Foreskin fibroblast (primary cell): ENCODE measurements at places on chromosomes 5 and 9.

DNA sequence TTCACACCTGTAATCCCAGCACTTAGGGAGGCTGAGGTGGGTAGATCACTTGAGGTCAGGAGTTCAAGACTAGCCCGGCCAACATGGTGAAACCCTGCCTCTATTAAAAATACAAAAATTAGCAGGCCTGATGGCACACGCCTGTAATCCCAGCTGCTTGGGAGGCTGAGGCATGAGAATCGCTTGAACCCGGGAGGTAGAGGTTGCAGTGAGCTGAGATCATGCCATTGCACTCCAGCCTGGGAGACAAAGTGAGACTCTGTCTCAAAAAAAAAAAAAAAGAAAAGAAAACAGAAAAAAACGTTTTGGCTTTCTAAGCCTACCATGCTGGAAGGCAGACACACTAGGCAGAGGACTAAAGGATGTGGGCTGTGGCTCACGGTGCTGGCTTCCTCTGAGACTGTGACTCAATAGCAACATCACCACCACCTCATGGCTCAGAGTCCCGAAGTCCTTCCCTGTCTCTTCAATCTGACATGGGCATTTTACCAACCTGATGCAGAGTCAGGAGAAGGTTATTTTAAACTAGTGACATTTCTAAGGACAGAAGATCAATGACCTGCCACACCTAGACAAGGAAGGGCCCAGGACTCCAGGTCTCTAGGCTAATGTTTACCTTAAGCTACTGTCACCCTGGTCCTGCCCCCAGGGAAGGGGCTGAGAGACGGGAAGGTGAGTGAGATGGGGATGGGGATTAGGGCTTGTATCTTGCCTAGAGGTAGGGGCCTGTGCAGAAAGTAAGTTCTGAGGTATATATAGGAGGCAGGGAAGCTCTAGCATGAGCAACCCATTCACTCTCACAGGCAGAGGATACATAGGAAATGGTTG, 3.7 kb downstream of the ECSCR start:
- DNase-seq: peak; percentile 84

GRCh38 chr9:128494746-128495129, 9.8 kb upstream of the GLE1 start:
- DNase-seq: no peak

GRCh38 chr5:38162625-38163024, 95.7 kb upstream of the EGFLAM start:
- DNase-seq: no peak

- peak; percentile 29 for DNase-seq
Measured at GRCh38 chr9:78826527-78826926, 529.6 kb downstream of the PSAT1 start.

- DNase-seq: no peak
Measured at GRCh38 chr5:150300496-150301169, 2.1 kb downstream of the ARSI start.

GRCh38 chr5:89374818-89375521, 492.0 kb upstream of the MEF2C start:
- DNase-seq: no peak

DNA sequence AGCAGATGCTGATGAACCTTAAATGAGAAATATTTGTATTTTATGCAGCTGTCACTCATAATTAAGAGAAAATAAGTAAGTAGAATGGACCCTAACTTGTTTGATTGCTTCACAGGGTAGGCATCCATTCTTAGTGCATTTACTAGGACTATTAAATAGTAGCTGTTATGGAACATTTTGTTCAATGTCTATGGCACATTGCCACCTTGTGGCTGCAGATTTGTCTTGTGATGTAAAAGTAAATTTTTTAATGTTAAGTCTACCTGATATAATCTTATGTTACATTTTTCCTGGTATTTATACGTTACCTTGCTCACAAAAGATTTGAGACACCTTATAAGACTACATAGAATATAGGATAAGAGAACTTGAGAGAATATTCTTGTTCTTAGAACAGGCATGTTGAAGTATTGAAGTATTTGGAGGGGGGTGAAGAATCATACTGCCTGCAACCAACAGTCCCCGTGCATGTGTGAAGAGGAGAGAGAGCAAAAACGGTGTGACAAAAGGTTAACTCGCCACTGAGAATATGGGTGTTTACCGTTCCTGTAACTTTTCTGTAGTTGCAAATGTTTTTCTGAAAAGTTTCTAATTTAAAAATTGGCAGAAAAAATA, 161.1 kb downstream of the MAST4 start:
- peak; percentile 80 for DNase-seq

GRCh38 chr5:73189871-73190376, 16.9 kb downstream of the TMEM174 start:
- DNase-seq: peak; percentile 84

DNA sequence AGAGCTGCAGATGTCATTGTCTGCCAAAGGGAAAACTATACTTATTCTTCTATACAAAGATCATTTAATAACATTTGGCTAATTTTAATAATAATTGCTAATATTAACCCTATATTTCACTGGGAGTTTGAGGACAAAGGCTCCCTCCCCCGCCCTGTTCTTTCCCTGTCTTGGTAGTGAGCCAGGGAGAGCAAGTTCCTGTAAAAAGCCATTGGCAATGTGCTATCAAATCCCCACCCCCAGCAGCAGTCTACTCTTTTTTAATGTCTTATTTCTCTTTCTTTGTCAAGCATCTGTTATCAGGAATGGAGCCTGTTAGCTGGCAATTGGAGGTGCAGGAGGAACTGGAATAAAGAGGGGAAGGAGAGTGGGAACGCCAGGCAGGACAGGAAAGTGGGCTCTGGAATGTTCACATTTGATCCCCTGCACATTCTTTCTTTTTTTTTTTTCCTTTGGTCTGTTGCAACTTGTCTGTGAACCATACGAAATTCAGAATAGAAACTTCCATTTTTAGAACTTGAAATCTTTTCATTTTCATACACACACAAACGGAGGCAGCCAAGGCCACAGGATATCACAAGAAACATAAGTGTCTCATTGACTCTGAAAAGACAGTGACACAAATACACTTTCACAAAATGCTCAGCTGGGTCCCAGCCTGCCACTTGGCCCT, 664.8 kb upstream of the ZNF608 start:
- peak; percentile 77 for DNase-seq

- peak; percentile 52 for DNase-seq
Measured at GRCh38 chr9:87950765-87951488, 23.4 kb downstream of the CDK20 start.

DNA sequence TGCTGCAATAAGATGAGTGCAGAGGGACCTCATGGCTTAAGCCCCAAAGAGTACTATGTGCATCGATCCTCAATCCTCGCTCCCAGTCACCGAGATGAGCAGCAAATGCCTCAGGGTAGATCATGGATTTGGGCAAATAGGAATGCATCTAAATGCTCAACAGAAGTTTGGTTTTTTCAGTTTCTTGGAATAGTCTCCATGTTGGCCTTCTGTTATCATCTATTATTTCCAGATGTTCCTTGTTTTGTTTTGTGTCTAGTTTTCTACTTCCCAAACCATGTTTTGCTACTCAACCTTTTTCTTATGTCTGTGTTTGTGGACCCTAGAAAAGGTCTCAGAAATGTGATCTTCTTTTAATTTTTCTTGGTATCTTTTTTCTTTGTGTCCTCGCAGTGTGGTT, 43.5 kb upstream of the RASGRF2 start:
- DNase-seq: peak; percentile 22

DNA sequence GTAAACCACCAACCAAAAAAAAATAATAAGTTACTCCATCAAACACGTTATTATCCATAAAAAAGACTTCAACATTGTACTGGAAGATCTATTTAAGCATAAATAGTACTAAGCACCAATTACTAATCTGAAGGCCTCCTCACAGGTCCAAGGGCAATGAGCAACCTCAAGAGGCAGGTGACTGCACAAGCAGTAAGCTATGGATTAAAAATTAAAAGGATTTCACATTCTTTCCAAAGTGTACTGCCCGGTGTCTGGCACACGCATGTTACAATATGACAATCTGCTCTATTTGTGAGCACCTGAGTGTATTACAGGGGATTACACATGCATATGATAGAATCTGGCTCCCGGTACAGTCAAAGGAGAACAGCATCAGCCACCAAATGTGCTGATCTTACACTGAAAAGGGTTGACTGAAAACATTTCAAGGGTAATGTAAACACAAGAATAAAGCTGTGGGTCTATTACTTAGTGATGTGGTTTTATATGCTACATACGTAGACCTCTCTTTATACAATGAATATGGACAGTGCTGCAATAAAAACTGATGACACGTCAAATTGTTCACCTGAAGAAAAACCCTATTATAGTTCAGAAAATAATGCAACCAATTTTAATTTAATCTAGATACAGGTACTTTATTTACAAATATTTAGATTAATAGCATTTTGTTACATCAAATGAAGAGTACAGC, 22.8 kb downstream of the RAB14 start:
- no peak for DNase-seq

DNA sequence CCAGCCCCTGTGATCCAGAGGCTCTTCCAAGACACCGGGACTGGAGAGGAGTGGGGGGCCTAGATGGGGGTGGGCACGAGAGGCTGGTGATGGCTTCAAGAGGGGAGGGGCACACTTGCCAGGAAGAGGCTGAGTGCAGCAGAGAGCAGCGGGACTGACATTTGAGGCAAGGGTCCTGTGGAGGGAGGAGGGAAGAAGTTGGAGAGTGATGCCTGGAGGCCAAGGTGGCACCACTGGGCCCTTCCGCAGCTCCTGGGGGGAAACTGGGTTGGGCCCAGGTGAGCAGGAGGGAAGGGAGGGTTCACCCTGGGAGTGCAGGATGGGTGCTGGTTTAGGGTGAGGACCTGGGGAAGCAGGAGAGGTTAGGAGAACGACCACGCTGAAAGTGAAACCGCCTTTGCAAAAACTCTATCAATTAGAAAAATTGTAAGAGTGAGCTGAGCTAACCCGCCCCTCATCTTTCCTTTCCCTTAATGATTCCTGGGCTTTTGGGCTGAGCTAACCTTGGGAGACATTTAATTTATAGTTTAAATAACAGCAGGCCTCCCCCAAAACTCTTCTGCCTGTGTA, 26.2 kb downstream of the ABO start:
- DNase-seq: no peak

DNA sequence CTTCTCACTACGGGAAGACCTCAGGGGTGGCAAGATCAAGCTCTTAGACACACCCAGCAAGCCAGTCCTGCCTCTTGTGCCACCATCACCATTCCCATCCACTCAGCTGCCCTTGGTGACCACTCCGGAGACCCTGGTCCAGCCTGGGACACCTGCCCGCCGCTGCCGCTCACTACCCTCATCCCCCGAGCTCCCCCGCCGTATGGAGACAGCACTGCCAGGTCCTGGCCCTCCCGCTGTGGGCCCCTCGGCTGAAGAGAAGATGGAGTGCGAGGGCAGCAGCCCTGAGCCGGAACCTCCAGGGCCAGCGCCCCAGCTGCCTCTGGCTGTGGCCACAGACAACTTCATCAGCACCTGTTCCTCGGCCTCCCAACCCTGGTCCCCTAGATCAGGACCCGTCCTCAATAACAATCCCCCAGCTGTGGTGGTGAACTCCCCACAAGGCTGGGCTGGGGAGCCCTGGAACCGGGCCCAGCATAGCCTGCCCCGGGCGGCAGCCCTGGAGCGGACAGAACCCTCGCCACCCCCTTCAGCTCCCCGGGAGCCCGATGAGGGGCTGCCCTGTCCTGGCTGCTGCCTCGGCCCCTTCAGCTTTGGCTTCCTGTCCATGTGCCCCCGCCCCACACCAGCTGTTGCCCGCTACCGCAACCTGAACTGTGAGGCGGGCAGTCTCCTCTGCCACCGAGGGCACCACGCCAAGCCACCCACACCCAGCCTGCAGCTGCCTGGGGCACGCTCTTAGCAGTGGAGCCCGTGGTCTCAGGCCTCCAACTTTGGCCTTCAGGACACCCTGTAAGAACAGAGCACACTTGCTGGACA, 4.1 kb downstream of the TESK1 start:
- no peak for DNase-seq

DNA sequence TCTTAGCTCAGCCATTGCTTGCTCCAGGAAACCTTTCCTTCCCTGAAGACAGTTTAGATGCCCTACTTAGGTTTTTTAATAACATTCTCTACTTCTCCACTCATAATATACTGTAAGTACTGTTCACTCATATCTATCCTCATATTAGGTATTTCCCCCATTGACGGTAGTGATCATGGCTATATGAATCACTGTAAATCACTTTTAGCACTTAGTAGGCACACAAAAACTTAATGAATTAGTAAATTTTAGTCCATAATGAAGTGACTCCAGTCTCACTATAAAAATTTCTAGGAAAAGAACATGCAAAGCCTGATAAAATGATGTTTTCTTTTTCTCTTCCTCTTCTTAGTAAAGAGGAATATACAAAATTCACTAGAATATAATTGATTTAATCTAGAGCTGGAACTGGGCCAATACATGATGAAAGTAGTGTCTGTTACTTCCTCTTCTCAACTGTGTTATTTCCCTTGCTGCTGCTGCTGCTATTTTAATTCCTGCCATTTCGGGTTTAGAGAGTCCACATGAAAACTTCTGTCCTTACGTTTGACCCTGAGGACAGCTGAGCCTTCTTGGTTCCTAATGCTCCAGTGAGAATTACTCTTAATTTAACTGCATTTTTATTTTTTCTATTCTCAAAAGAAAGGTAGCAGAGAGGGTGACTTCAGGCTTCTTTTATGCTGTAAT, 73.5 kb downstream of the LNPEP start:
- DNase-seq: peak; percentile 26

DNA sequence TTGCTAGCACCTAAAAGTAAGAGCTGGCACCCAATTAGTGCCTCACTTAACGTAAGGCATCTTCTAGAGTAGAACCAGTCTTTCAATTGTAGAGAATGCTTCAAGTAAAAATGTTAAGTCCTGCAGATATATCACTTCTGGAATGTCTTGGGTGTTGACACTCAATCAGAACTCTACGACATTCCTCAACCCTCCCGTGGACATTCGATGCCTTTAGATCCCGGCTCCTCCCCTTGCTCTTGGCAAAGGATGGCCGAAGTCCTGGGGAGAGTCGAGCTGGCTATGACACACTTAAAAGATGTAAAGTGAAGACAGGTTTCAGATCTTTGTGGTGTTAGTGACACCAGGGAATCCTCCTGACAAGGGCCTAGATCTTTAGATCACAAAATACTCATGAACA, 87.5 kb upstream of the ERCC6L2 start:
- no peak for DNase-seq

GRCh38 chr9:121439711-121440664, 59.7 kb downstream of the GGTA1 start:
- peak; percentile 48 for DNase-seq

GRCh38 chr5:172453986-172454357, 353 bp downstream of the SH3PXD2B start:
- no peak for DNase-seq

DNA sequence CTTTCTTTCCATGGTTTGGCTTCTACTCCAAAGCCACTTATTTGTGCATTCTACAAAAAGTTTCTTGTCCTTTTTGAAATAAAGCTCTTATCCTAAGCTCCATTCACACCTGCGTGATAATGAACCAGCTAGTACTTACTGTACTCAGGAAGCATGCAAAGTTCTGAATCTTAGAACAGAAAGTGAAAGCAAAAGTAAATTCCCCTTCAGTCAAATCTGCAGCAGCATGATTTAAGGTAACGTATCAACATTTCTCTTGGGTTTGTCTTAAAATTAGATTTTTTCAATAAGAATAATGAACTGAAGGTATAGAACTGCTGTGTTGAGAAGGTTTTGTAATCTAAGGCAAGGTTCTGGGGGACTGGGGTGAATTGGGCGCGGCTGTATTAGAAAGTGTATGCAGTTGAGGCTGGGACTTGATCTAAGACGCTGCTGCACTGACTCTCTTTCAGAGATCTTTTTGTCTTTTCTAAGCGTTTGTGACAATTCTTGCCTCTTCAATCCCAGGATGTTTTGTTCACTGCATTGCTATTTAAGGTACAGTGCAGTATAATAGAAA, at the start of gene ERAP2:
Gene ERAP2, plus strand, starts transcription at position 209 of the 559 bp plus-strand sequence. CDS start 3,186 bp downstream, outside the sequence.
- no peak for DNase-seq

- DNase-seq: no peak
Measured at GRCh38 chr5:78841767-78842166, 143.3 kb downstream of the ARSB start.
